ENCODE measurements at places on chromosomes 1 and 21.

DNA sequence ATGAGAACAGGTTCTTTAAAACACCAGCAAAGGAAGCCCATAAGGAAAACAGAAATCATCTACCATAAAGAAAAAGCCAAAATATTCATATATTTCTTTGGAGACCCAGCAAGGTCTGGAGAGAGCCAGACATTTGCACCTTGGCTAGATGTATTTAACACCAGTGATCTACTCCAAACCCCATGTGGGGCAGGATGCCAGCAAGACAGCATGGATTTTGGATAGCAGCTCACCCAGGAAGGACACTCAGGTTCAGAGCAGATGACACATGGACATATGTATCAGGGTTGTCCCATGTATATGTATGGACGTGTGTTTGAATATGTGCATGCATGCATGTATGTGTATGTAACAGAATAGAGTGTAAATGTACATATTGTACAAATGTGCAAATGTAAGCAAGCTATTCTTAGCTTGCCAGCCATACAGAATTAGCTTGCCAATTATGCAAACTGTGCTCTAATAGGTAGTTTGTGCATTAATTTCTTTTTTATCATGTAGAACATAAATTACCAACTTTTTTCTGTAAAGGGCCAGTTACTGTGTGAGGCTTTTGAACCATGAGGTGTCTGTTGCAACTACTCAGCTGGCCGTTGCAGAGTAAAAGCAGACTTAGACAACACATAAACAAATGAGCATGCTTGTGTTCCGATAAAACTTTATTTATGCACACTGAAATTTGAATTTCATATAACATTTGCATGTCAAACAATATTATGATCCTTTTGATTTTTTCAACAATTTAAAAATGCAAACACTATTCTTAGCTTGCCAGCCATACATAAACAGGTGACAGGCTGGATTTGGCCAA lies 73.5 kb upstream of the KAZN start:
- DNase-seq, result no peak

DNA sequence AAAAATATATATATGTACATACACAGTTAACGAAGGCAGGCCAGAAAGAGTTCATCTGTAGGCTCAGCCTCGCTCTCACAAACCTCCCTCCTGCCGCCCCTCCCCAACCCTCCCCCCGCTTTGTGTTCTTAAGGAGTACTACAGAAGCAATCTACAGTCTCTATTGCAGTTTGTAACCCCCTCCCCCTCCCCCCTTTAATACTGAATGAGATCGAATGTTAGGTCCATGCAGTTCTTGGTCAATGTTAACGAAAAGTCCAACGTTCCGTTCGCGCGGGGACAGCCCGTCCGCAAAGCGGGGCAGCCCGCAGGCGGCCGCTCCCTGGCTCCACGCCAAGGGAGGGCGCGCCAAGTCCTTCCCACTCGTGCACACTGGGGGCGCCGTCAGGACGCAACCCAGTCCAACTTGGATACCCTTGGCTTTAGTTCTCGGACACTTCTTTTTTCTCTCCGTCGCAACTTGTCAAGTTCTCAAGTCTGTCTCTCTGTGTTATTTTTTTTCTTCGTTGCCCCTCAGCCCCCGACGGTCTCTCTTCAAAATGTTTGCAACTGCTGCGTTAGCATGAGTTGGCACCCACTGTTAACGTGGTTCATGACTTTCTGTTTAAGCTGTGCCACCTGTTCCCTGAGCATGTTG lies 2.2 kb downstream of the JUN start:
- DNase-seq, result no peak

DNA sequence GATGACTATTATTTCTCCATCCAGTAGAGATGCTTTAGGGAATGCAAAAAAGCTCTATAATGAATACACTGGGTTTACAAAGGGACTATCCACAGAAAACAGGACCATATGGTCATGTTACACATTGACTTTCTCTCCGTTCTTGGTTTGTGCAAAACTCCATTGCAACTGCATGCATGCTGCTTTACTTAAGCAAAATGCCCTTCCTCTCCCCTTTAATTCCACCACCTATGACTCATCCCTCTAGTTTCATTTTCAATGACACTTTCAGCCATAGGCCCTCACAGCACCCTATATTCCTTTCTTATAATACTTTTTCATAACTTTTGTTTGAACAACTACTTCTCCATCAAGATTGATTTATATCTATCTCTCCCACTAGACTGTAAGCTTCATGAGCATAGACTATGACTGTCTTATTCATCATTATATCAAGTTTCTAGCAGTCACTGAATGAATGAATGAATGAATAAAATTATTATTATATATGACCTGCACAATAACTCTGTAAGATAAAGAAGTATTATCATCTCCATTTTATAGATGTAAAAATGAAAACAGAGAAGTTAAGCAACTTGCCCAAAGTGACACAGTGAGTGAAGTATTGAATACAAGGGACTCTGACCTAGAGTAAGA lies 248.9 kb downstream of the PLPP3 start:
- DNase-seq, result no peak

GRCh38 chr1:229035054-229035747 lies 235.7 kb upstream of the RAB4A start:
- DNase-seq, result no peak

DNA sequence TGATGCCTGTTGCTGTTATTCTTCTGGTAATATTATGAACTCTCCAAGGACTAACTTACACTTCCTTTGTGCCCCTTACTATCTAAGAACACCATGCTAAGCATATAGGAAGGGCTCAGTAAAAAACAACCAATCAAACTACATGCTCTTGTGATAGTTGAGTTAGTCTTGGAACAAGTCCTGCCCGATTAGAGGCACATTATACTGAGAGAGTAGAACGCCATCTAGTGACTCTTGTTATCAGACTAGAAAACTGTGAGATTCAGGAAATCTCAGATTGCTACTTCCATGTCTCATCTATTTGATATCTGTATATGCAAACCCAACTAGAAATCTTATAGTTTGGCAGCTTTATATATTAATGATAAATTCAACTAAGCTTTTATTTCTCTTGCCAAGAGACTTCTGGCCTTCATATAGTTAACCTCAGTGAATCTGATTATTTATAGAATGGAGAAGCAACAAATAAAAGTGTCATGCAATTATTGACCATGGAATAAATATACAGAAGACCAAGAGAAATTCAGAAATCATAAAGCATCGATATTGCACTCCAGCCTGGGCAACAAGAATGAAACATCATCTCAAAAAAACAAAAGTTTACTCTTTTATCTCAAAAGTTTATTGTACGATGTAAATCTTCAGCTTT lies 7.8 kb upstream of the SRRM1 start:
- DNase-seq, result peak; percentile 31

- no peak for DNase-seq
Measured at GRCh38 chr21:44018813-44019567, 6.9 kb downstream of the TRAPPC10 start.

DNA sequence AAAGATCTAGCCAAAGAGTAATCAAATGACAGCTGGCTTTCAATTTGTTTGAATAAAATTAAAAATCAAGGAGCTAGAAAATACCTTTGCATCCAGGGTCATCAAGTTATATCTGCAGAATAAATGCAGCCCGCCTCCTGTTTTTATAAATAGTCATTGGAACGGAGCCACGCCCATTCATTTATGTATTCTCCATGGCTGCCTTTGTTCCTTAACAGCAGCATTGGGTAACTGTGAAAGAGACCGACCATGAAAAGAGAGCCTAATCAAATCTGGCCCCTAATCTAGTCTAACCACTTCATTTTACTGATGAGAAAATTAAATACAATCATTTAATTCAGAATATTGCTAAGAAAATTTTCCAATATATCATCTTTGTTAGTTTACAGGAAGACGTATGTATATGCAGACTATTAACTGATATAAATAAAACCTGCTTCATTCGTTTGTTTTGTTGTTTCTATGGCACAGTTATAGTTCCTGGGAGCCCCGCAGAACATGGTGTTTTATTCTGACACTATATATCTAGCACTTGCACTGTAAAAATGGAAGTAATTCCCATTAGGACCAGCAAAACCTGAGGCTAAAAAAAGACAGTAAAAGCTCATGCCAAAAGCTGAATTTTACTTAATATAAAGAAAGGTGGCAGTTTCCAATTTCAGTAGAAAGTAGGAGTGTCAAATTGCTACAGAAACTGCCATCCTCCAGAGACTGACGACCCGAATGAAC lies 111.8 kb upstream of the PALMD start:
- DNase-seq, result no peak

- peak; percentile 53 for DNase-seq
Measured at GRCh38 chr1:144551107-144551542, 41.6 kb upstream of the PPIAL4F start.

GRCh38 chr1:3097861-3098260 lies 28.9 kb downstream of the PRDM16 start:
- DNase-seq, result no peak

- DNase-seq, result no peak
Measured at GRCh38 chr1:47434051-47434842, 3.6 kb upstream of the FOXD2 start.

- DNase-seq, result no peak
Measured at GRCh38 chr21:45074818-45075595, 627 bp downstream of the ADARB1 start.

DNA sequence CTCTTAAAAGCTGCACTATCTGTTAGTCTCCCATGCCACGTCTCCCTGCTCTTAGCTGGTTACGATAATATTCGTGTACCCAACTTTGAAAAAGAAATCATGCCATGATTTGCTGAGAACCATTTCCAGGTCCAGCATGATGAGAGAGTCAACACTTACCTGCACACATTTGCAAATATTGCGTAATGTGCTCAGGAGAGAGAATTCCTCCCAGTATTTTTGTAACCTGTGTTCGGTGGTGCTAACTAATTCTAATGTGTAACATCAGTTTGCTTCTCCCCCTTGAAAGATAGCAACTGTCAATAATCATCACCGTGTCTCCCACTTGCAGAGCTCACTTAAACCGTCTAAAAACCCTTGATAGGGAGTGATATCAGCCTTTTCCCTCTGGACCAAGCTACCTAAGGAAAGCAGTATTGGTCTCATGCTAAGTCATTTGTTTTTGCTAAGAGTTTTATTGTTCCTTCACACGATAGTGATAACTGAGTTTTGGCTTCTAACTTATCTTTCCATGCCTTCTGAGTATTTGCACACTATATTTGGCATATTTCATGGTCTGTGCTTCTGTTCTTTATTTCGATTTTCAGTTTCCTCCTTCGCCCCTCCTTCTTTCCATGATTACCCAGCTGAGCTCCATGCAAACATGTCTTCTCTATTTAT lies 61.1 kb upstream of the IRF2BP2 start:
- peak; percentile 53 for DNase-seq

DNA sequence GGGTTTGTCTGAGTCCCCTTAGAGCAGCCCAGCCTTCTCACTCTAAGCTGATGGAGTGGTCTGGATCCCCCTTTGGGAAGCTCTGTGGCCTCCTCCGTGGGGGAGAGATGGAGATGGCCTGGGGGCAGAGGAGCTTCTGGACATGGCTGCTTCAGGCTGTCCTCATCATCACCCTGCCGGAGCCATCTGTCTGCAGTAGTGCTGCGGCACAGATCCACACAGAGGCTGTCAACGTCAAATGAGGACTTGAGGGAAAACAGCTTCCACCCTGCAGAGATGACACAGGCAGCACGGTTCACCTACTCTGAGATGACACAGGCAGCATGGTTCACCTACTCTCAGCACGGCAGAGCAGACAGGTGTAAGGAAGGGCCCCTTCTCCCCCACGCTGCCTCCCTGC lies 134.3 kb downstream of the IGSF21 start:
- no peak for DNase-seq

GRCh38 chr21:36765229-36765628 lies 66.3 kb downstream of the SIM2 start:
- no peak for DNase-seq

Data from NCI-H1930 (cell line).